NCI-H748 treated with DMSO at 0.1 percent for 48 hours (cell line): ENCODE measurements at places on chromosomes 2 and 18.

GRCh38 chr2:208999911-209000310 is 423.9 kb upstream of the MAP2 start:
- no peak for DNase-seq

DNA sequence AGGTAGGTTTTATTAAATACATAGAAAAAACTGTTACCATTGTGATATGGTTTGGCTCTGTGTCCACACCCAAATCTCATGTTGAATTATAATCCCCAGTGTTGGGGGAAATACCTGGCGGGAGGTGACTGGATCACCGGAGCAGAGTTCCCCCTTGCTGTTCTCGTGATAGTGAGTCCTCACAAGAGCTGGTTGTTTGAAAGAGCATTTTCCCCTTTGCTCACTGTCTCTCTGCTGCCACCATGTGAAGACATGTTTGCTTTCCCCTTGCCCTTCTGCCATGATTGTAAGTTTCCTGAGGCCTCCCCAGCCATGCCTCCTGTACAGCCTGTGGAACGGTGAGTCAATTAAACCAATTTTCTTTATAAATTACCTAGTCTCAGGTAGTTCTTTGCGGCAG is 352.7 kb upstream of the SLC39A10 start:
- peak; percentile 17 for DNase-seq

GRCh38 chr2:121888189-121888557 is 132.7 kb downstream of the TSN start:
- no peak for DNase-seq

- DNase-seq = no peak
Measured at GRCh38 chr18:59086522-59086921, 53.2 kb upstream of the SEC11C start.

DNA sequence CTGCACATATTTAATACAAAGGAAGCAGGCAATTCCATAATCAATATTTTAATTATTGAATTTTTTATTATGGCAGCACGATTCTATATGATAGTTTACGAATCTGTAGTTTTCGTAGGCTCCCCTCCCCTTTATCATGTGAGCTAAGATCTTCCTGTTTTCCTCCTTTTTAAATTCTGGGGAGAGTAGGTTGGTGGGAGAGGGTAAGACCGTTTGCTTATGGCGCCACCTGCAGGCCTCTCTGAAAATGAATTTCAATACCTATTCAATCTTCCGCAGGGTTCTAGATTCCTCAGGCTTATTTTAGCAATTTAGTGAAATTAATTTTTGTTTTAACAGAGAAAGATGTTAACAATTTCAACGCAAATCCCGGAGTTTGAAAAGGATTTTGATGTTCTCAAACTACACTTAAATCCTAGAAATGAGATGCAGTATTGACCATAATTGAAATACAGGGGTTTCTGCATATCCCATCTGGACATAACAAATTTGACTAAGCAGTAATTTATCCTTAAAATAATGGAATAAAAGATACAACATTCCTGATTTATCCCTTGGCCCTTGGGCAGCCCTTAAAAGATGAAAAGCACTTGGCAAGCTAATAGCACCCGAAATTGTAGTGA is 12.8 kb upstream of the GBX2 start:
- peak; percentile 78 for DNase-seq

DNA sequence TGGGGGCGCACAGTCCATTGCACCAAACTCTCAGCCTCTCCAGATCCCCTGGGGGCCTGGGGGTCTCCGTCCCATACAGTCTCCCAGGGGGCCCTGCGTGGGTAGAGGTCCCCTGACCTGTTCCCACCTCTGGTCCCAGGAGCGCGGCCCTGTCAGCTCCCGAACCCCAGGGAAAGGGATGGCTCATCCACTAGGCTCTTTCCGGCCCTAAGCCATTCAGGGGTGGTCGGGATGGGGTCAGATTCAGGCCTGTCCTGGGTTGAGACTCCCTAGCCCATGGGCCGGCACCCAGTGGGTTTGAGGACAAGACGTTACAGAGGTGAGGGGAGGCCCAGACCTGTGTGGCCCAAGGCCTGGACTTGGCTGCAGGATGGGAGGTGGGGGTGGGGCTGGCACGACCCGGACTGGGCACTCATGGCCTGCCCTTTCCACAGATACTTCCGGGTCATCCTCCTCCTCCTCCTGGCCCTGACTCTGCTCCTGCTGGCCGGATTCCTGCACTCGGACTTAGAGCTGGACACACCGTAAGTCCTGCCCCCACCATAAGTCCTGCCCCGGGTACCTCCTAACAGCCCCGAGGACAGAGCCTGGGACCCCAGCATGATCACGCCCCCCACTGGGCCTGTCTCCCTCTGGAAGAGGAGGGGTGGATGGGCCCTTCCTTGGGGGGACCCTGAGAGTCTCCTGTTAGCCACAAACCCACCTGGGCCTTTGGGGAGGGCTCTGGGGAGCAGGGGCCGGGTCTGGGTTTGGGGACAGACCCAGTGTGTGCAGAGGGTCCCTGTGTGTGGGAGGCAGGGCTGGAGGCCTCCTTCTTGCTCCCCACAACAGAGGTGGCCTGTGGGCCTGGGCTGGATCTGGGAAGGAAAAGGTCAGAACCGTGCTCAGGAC is 10.1 kb upstream of the NEU4 start:
- DNase-seq = no peak

DNA sequence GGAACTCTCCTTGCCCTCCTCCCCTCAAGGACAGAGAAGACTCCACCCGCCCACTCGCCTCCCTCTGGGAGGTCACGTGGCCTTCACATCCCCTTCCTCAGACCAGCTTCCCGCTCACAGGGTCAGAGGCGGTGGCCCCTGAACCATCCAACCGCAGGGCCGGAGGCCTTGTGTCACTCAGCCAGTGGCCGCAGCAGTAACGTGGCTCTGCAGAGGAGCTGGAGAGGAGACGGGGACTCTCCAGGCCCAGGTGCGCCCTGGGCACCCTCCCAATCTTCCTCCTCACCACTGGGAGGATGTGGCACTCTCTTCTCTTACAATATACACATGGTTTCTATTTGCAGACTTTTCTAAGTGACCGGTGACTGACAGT is 161.7 kb downstream of the TWIST2 start:
- DNase-seq = no peak

GRCh38 chr2:223563462-223563861 is 38.7 kb downstream of the SCG2 start:
- DNase-seq = peak; percentile 83

- no peak for DNase-seq
Measured at GRCh38 chr2:3491306-3491705, 28.0 kb downstream of the ADI1 start.

DNA sequence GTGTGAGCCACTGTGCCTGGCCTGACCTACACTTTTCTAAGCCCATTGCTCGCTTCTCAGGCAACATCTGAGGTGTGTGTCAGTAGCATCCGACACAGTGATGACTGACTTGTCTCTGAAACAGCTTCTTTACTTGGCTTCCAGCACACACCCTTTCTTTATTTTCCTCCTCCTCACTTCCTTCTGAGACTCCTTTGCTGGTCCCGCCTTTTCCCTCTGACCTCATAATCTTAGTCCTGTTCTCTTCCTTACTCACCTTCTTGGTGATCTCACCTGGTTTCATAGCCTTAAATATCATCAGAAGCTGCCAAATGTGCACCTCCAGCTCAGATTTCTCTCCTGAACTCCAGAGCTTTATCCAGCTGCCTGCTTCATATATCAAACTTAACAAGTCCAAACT is 66.6 kb upstream of the PELI1 start:
- no peak for DNase-seq

GRCh38 chr2:106144621-106145331 is 49.3 kb downstream of the UXS1 start:
- DNase-seq = no peak

DNA sequence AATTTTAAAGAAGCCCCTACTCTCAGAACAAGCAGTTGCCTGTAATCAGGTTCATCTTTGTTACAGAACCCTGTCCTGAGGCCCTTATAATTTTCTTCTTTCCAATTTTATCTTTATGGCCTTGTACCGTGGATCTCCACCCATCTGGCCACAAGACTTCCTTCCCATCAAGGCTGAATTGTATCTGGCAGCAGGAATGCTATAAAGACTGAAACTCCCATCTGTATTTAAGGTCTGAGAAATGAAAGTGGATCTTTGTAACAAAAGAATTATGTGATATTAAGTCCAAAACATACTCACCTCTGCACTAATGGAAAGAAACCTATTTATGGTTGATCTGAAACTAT is 91.8 kb downstream of the METTL8 start:
- no peak for DNase-seq

DNA sequence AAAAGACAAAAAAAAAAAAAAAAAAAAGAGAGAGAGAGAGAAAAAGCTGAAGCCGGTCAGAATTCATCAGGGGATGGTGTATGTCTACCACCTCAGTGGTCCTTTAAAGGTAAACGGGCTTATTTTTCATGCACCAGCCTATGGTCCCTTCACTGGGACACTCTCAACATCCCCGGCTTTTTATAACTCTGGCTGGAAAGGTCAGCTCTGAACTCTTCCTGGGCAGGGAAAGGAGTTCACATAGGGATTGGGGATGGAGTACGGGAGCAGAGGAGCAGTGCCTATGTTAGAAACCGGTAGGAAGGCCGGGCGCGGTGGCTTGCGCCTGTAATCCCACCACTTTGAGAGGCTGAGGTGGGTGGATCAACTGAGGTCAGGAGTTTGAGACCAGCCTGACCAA is 10.3 kb upstream of the MALT1 start:
- DNase-seq = no peak

DNA sequence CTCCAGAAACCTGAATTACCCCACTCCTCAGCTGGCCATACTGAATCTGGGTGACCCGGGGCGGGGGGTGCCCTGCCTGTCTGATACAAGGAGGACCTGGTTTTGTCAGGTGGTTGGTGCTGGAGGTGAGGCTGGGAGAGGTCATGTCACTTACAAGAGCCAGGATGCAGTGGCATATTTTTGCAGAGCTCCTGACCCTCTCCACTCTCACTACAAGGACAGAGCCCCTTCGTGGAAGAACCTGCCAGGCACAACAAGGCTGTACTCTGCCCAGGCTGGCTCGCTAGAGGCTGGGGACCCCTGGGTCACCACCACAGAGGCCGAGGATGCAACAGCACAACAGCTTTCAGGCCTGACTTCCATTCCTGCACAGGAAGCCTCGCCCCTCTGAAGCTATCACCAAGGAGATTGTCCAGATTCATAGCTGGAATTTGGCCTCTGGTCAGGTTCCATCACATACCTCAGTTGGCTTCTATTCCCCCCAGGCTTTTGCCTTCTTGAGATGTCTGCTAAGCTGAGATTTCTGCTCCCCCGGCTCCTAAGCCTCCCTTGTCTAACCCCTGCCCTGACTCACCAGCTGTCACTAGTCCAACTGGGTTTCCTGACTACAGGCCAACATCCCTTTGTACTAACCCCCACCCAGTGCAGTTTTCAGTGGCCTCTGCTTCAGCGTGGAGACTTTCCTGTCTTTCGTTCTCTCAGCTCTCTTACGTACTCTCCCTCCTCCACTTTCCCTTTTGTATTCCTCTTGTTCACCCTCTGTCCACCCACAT is 132.5 kb upstream of the EPAS1 start:
- no peak for DNase-seq

- peak; percentile 75 for DNase-seq
Measured at GRCh38 chr18:58321986-58322385, 278.0 kb downstream of the NEDD4L start.

- no peak for DNase-seq
Measured at GRCh38 chr2:71608441-71608840, 155.1 kb downstream of the DYSF start.

GRCh38 chr18:32847691-32848090 is 74.9 kb upstream of the KLHL14 start:
- no peak for DNase-seq

- no peak for DNase-seq
Measured at GRCh38 chr2:158381205-158381604, 75.3 kb downstream of the CCDC148 start.

- DNase-seq = no peak
Measured at GRCh38 chr2:127079358-127079920, 27.5 kb downstream of the BIN1 start.

DNA sequence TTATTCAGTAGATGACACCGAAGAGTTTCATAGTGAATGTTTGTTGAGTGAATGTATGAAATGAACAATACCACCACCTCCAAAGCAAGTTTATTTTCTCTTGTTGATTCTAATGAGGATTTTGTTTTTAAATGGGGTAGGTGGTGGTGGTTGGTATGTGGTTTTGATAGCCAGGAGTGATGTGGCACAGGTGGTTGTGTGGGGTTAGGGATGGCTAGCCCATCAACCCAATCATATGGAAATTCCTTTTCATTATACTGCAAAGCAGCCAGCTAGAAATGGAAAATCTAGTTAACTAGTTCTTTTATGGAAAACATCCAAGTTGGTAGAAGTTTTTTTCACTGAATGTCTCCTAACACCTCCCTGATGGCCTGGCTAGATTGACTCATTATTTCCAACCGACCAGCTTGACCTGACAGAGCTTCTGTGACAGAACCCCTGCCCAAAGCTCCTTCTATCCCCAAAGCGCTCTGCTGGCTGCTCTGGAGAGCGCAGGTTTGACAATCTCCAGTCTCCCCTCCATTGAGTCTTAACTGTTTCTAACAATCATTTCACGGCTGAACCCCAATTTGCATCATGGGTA is 376.9 kb downstream of the MTX2 start:
- no peak for DNase-seq

DNA sequence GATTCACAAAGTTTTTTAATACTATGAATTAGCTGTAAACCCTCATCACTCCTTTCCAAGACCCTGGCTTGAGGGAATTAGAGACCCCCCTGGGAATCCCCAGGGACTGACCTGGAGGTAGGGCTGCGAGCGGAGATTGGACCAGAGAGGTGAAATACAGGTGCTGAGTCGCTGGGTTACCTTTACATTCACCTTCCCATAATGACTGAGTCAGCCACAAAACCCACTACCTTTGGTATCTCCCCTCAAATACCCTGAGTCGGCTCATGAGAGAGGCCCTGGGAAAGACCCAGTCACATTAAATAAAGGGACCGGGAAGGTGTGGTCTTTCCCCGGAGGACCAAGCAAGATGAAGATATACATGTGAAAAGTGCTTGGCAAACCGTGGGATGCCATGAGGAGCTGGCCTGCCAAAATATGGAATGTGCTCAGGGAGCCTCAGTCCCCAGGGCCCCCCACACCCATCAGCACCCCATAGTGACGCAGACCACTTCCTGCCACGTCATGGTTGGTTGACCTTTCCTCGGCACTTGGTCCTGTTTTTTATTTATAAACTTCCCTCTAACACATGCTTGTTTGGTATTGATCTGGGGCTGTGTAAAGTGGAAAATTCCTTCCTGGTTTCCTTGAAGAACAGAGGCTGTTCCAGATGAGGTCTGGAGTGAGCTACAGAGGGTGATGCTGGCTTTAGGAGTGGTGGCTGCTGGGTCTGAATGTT is 51.4 kb downstream of the IL1RL2 start:
- no peak for DNase-seq

- DNase-seq = no peak
Measured at GRCh38 chr2:74206180-74206688, 7.8 kb downstream of the MTHFD2 start.

- no peak for DNase-seq
Measured at GRCh38 chr2:118980022-118980421, 38.0 kb downstream of the MARCO start.

GRCh38 chr2:17311771-17312511 is 206.3 kb downstream of the RAD51AP2 start:
- DNase-seq = no peak

- no peak for DNase-seq
Measured at GRCh38 chr18:45660746-45661145, 45.5 kb downstream of the SLC14A2 start.

- no peak for DNase-seq
Measured at GRCh38 chr2:1847846-1848598, 103.7 kb upstream of the PXDN start.
